T-helper 17 cell (primary cell): ENCODE measurements at places on chromosomes 4 and X.

DNA sequence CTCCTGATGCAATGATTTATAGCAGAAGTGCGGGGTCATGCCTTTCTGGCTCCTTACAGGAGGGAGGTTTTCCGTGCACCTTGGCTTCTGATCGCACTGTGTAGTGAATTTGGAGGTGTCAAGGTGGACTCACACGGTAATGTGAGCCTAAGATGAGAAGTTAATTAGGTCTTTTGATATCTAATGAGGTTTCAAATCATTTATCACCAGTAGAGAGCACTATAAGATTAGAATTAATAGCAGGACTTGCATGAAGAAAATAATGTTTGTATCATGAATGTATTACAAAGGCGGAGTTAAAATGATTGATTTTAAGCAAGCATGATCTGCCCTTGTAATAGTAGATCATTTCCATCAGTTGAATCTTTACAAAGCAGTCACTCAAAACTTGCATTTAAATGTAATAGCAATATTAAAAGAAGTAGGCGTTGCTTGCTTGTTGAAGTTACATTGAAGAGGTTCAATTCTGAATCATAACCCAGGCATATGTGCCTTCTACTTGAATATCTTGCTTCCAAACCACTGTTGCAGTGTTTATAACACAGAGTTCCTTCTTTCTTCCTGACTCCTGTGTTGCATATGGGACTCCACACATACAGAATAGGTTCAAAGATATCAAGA is 152.1 kb downstream of the FMR1NB start:
- no peak overlapping the region for H3K4me3 ChIP-seq
- H3K27ac ChIP-seq: no peak overlapping the region
- no peaks in the 10 kb centered on the region for H3K27me3 ChIP-seq
- no peak for DNase-seq
- H3K4me1 ChIP-seq: no peaks in the 10 kb centered on the region

DNA sequence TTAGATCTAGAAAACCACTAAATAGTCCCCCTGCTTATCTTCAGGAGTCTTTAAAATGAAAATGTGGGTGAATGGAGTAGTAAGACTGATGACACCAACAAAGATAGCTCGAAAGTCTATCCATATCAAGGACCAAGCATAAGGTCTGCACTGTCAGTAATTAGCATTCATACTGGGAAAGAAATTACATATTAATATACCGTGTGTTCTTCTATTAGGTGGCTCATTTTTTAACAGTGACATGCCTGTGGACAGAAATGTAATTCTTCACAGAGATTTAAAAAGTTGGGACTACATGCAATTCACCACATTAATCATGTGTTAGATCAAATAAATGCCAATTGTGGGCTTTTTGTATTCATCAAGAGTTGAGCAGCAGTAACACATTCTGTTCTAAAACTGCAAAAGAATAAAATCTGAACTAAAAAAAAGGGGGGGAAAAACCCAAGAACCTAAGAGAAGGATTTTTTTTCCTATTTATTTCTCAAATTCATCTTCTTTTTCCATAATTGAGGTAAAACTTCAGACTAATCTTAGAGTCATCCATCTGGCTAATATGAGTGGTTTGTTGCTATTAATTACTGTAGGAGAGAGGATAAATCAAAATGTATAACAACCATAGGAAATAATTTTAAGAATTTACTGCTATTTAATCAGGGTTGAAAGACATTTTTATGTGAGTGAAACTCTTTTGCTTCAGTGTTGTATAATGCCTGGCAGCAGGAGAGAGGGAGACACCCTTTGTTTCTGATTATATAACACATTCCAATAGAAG is 386.7 kb upstream of the IGFBP7 start:
- no peak overlapping the region for H3K27ac ChIP-seq
- no peak overlapping the region for H3K4me3 ChIP-seq
- no peaks in the 10 kb centered on the region for H3K4me1 ChIP-seq

DNA sequence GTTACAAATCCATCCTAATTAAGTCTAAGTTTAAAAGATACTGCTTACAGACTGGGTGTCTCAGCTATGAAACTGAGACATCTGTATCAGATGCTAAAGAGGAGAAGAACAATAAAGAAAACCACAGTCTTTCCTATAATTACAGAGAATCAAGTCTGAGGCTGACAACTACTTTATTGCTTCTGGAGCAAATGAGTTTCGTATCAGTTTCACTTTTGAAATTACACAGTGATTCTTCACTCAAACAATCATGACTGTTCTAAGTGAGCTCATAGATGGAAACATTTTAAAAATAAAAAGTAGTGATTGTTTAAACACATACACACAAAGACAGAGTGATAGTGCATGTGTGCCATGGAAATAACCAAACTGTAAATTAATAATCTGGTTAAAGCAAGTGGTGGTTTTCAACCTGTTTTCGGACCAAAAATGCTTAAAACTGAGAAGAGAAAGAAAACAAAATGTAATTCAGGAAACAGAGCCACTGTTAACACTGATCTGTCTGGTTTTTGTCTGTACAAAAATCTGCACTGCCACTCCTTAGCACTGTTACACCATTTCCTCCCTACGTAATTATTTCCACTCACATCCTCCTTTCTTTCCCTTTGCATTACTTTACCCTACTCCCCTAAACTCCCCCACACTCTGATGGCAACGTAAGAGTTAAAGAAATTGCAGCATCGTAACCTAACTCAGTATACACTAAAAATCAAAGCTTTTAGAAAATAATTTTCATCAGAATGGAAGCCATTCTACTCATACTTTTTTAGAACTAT is 12.5 kb downstream of the RFC1 start:
- H3K4me3 ChIP-seq: peak overlapping the region; percentile 88
- no peak for DNase-seq
- H3K27ac ChIP-seq: peak overlapping the region; percentile 96
- peaks cover 5% of the 10 kb centered on the region for H3K36me3 ChIP-seq

- H3K4me1 ChIP-seq: peaks cover 2% of the 10 kb centered on the region
- DNase-seq: no peak
- H3K36me3 ChIP-seq: no peaks in the 10 kb centered on the region
- H3K4me3 ChIP-seq: peak overlapping the region; percentile 22
- H3K27me3 ChIP-seq: peaks cover 5% of the 10 kb centered on the region
Measured at GRCh38 chrX:109830704-109831206, 97.7 kb upstream of the ACSL4 start.

GRCh38 chrX:47623540-47624027 is 3.9 kb upstream of the SYN1 start:
- H3K27ac ChIP-seq: no peak overlapping the region
- no peaks in the 10 kb centered on the region for H3K36me3 ChIP-seq
- peaks cover 10% of the 10 kb centered on the region for H3K4me1 ChIP-seq
- H3K4me3 ChIP-seq: peak overlapping the region; percentile 76

GRCh38 chrX:73683236-73683859 is 120.4 kb downstream of the CHIC1 start:
- no peak for DNase-seq
- H3K4me3 ChIP-seq: no peak overlapping the region
- no peaks in the 10 kb centered on the region for H3K4me1 ChIP-seq
- no peaks in the 10 kb centered on the region for H3K36me3 ChIP-seq
- no peak overlapping the region for H3K27ac ChIP-seq
- H3K27me3 ChIP-seq: no peaks in the 10 kb centered on the region

DNA sequence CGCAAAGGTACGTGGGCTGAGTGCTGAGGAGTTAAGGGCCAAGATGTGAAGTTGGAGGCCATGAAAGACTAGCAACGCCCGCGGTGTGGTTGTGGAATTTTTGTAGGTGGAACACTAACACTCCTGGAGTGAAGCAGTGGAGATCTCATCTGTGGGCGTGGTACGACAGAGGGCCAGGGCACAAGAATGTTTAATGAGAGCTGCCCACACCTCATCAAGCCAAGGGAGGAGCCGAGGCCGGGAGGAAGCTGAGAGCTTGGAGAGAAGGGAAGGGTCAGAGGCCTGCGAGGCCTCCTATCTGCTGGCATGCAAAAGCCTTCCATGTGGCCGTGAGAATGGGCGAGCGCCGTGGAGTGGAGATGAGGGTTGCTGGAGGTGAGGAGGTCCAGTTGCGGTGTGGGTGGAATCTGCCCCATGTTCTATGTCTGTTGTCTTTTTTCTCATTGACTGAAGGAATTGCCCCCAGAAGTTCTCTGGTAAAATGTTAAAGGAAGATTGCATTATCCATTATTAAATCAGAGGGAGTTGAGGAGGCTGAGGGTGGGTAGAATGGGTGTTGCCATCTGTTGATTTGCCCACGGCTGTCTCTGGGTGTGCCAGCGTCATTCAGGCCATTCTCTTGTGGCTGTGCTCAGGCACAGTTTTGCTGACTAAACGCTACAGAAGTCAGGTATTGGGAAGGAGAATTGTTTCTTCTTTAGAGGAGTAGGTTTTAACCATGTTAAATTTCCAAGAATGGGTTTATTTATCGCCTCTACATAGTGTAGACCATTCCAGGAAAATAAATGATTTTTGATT is 19.8 kb downstream of the SNX25 start:
- H3K4me3 ChIP-seq: no peak overlapping the region
- H3K27me3 ChIP-seq: no peaks in the 10 kb centered on the region
- H3K36me3 ChIP-seq: no peaks in the 10 kb centered on the region
- H3K27ac ChIP-seq: no peak overlapping the region
- peaks cover 5% of the 10 kb centered on the region for H3K4me1 ChIP-seq

GRCh38 chr4:126563389-126563788 is 1069.4 kb upstream of the INTU start:
- H3K27ac ChIP-seq: no peak overlapping the region
- H3K27me3 ChIP-seq: no peaks in the 10 kb centered on the region
- H3K4me3 ChIP-seq: no peak overlapping the region

- no peak for DNase-seq
- H3K4me1 ChIP-seq: peaks cover 3% of the 10 kb centered on the region
- H3K27ac ChIP-seq: no peak overlapping the region
- peaks cover 2% of the 10 kb centered on the region for H3K36me3 ChIP-seq
- H3K27me3 ChIP-seq: no peaks in the 10 kb centered on the region
Measured at GRCh38 chr4:17347445-17347844, 164.4 kb downstream of the QDPR start.

- H3K27ac ChIP-seq: no peak overlapping the region
- no peak overlapping the region for H3K4me3 ChIP-seq
- no peaks in the 10 kb centered on the region for H3K36me3 ChIP-seq
- DNase-seq: no peak
- H3K27me3 ChIP-seq: no peaks in the 10 kb centered on the region
Measured at GRCh38 chrX:105167233-105167632, 53.3 kb downstream of the TEX13A start.

- H3K36me3 ChIP-seq: no peaks in the 10 kb centered on the region
- no peak overlapping the region for H3K27ac ChIP-seq
- no peaks in the 10 kb centered on the region for H3K4me1 ChIP-seq
Measured at GRCh38 chr4:18664171-18664570, 642.6 kb upstream of the LCORL start.
